Endodermal cell (in vitro differentiated cells): ENCODE measurements at places on chromosomes 7 and 10. TPM values are rescaled to one million over a fixed set of nuclear protein-coding genes. Genes with fewer than 3 reads are reported as not detected.

AUTS2 gene
- total RNA-seq: 75.6 to 77.5 TPM (median 76.8 TPM) in 3 replicates

PDK4 gene
- 0.56 and 0.73 TPM in 2 replicates for total RNA-seq

AASS gene
- 36.7 to 63.1 TPM (median 60.5 TPM) in 3 replicates for total RNA-seq

CLCN1 gene
- 0.53 TPM in 1 of 2 replicates, not detected in the other for total RNA-seq

LRRC18 gene
- not detected in 3 replicates for total RNA-seq

DUSP5 gene
- 56.0 and 60.3 TPM in 2 replicates for total RNA-seq

CRYGN gene
- total RNA-seq: 3.9 and 4.4 TPM in 2 replicates

SPDYE2B gene
- total RNA-seq: not detected in 2 replicates

LDB3 gene
- total RNA-seq: 0.11 and 0.50 TPM in 2 replicates

HACD1 gene
- total RNA-seq: 25.6 and 26.9 TPM in 2 replicates

TMEM176B gene
- 0.31 and 0.38 TPM in 2 replicates for total RNA-seq

BMPER gene
- 29.4 to 71.2 TPM (median 66.5 TPM) in 3 replicates for total RNA-seq

LGI1 gene
- total RNA-seq: 2.6 and 5.8 TPM in 2 replicates

ST8SIA6 gene
- total RNA-seq: 1.1 and 1.6 TPM in 2 replicates

AOAH gene
- 0.59 and 0.70 TPM in 2 replicates for total RNA-seq

CCL24 gene
- not detected in 2 replicates for total RNA-seq

MOGAT3 gene
- 1.0 to 2.0 TPM (median 1.3 TPM) in 3 replicates for total RNA-seq

HOXA1 gene
- not detected in 2 replicates for total RNA-seq

PYROXD2 gene
- 5.5 and 9.2 TPM in 2 replicates for total RNA-seq

ANKRD30A gene
- total RNA-seq: not detected in 3 replicates

TBX20 gene
- total RNA-seq: 30.9 and 35.2 TPM in 2 replicates

SLIT1 gene
- 0.81 and 0.97 TPM in 2 replicates for total RNA-seq

CYP2E1 gene
- 0.52 and 0.86 TPM in 2 replicates for total RNA-seq

SPDYE6 gene
- total RNA-seq: not detected in 3 replicates

PRKCQ gene
- total RNA-seq: 21.0 and 24.3 TPM in 2 replicates

FAM241B gene
- total RNA-seq: 27.1 and 29.8 TPM in 2 replicates

COPS6 gene
- 97.5 to 134 TPM (median 121 TPM) in 3 replicates for total RNA-seq

MARVELD1 gene
- total RNA-seq: 47.2 and 47.9 TPM in 2 replicates

MSMB gene
- total RNA-seq: 1.7 to 2.4 TPM (median 2.0 TPM) in 3 replicates

POLR1F gene
- total RNA-seq: 10.6 to 19.7 TPM (median 19.0 TPM) in 3 replicates

MRLN gene
- not detected in 2 replicates for total RNA-seq

STK32C gene
- 9.4 to 17.3 TPM (median 9.9 TPM) in 3 replicates for total RNA-seq

PARP12 gene
- 7.8 and 10.4 TPM in 2 replicates for total RNA-seq

ZNF438 gene
- 1.8 and 2.6 TPM in 2 replicates for total RNA-seq

AKAP9 gene
- total RNA-seq: 47.7 and 57.0 TPM in 2 replicates

DNTT gene
- not detected in 2 replicates for total RNA-seq

HOXA4 gene
- total RNA-seq: not detected in 3 replicates

OPN1SW gene
- not detected in 2 replicates for total RNA-seq

ENKUR gene
- 0.25 TPM in 1 of 2 replicates, not detected in the other for total RNA-seq

GFRA1 gene
- total RNA-seq: 0.57 to 1.7 TPM (median 1.6 TPM) in 3 replicates

PTPRE gene
- total RNA-seq: 0.75 TPM in 2 replicates

CFAP46 gene
- 9.4 and 9.9 TPM in 2 replicates for total RNA-seq

NKX2-3 gene
- total RNA-seq: not detected in 3 replicates

EPO gene
- total RNA-seq: 0.29 and 0.33 TPM in 2 replicates

EIF5AL1 gene
- total RNA-seq: 0.61 to 0.72 TPM (median 0.62 TPM) in 3 replicates

C1GALT1 gene
- 132 to 227 TPM (median 142 TPM) in 3 replicates for total RNA-seq

WAPL gene
- total RNA-seq: 48.0 and 48.1 TPM in 2 replicates

SVIL gene
- total RNA-seq: 21.8 and 25.2 TPM in 2 replicates

C10orf143 gene
- 1.5 and 1.6 TPM in 2 replicates for total RNA-seq

PPIF gene
- total RNA-seq: 50.4 and 54.4 TPM in 2 replicates
